ENCODE measurements at places on chromosomes 6 and 20. TPM values are rescaled to one million over a fixed set of nuclear protein-coding genes. Genes with fewer than 3 reads are reported as not detected.

The PLCB4 gene
- 11.4 TPM for polyA plus RNA-seq

The CAGE1 gene
- not detected for polyA plus RNA-seq

The MED23 gene
- 7.2 TPM for polyA plus RNA-seq

The MYLK4 gene
- 0.25 TPM for polyA plus RNA-seq

The OR12D1 gene
- polyA plus RNA-seq: not detected

The BANF2 gene
- polyA plus RNA-seq: 0.92 TPM

The HLA-DRB1 gene
- 26.0 TPM for polyA plus RNA-seq

The EYA4 gene
- 0.90 TPM for polyA plus RNA-seq

The NELFCD gene
- polyA plus RNA-seq: 40.0 TPM

The METTL24 gene
- polyA plus RNA-seq: 2.9 TPM

The ZFP57 gene
- 0.61 TPM for polyA plus RNA-seq

The MEA1 gene
- 39.7 TPM for polyA plus RNA-seq

The LCA5 gene
- polyA plus RNA-seq: 1.1 TPM

The XKR7 gene
- polyA plus RNA-seq: not detected

The TAPBP gene
- polyA plus RNA-seq: 14.2 TPM

The MCCD1 gene
- not detected for polyA plus RNA-seq

The HLA-B gene
- 1,027 TPM for polyA plus RNA-seq

The SPATA25 gene
- polyA plus RNA-seq: 2.7 TPM

The CLVS2 gene
- not detected for polyA plus RNA-seq

The FAM217A gene
- not detected for polyA plus RNA-seq

The LRRN4 gene
- polyA plus RNA-seq: 0.69 TPM

The ZNF831 gene
- 0.24 TPM for polyA plus RNA-seq

The MAPK14 gene
- 12.6 TPM for polyA plus RNA-seq

The HNF4A gene
- 0.68 TPM for polyA plus RNA-seq

The CDSN gene
- polyA plus RNA-seq: not detected

The CFAP61 gene
- not detected for polyA plus RNA-seq

The OR12D3 gene
- not detected for polyA plus RNA-seq

The AIF1 gene
- polyA plus RNA-seq: 7.9 TPM

The SNAP25 gene
- 10.1 TPM for polyA plus RNA-seq

The PRDM13 gene
- polyA plus RNA-seq: 0.02 TPM

The CRISP1 gene
- polyA plus RNA-seq: not detected

The GRM1 gene
- polyA plus RNA-seq: not detected

The RARS2 gene
- polyA plus RNA-seq: 18.0 TPM

The FAM83C gene
- not detected for polyA plus RNA-seq

The ADGRB3 gene
- polyA plus RNA-seq: 0.11 TPM

The DEFB116 gene
- polyA plus RNA-seq: not detected

The RBBP8NL gene
- polyA plus RNA-seq: 0.09 TPM

All from adipose tissue (tissue), 3 donors.